ENCODE measurements at places on chromosomes 12 and 14.

- no peak for DNase-seq
Observed at GRCh38 chr14:61641914-61642613, 53.2 kb upstream of the HIF1A start.

- no peak for DNase-seq
Observed at GRCh38 chr14:70098250-70098809, 90.4 kb downstream of the SLC8A3 start.

DNA sequence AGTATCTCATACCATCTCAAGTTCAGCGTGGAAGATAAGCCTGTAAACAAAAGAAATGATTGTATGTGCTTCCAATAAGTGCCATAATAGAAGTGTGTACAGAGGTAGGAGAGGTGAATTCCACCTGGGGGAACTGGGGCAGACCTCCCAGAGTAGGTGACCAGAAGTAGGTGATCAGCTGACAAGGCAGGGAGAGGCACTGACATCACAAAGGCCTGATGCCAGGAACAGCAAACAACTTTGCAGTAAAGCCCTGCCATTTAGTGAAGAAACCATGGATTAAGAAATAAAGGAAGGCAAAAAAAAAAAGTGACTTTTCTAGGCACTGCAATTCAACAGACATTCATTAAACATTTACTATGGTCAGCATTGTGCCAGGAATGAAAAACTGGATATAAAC is 31.1 kb downstream of the NR1H4 start:
- no peak for DNase-seq

DNA sequence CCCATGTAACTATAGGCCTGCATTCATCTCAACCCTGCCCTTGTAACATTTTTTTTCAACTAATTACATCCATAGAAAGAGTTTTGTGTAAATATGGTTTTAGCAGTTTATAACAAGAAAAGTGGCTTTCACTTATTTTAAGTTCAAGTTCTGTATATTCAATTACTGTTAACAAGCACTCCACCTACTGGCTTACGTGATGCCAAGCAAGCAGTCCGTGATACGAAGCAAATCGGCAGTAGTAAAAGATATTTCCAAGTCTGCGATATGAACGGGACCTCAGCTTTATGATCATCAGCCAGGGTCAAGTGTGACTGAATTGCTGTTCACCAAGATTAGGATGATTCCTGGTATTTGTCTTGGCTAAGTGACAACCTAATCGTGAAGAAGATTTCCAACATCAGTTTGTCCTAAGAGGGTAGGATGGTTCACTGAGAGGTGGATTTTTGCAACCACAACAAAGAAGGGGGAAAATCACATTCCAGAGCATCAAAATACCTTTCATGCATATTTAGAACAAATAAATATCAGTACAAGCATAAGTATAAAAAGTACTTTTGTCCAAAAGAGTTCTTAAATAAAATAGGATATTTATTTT is 456.2 kb downstream of the FOXG1 start:
- no peak for DNase-seq

DNA sequence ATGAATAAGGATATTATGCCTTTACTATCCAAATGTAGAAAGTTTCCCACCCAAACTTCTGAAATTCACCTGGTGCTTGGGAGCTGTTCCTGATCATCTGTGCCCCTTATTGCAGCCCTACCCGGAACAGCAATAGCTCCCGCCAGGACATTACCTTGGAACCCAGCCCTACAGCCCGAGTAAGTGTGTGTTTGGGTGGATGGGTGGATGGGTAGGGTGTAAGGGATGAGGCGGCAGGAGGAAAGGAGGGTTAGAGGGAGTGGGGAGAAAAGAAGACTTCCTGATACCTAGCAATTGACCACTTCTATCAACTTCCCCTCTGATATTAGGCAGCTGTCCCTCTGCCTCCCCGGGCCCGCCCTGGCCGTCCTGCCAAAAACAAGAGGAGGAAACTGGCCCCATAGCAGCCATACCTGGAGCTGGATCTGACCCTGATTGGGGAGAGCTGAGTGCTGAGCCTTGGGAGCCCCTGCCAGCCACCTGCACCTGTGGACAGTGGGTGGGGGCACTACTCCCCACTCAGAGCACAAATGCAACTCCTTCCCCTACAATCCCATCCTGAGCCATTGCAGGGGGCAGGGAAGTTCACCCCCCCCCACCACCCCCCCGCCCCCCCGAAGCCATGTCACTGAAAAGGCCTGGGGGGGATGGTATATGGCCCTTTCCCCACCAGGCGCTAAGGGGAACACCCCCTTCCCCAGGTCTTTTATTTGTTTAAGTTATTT is 6.4 kb downstream of the MBD6 start:
- no peak for DNase-seq

GRCh38 chr12:72261885-72262284 is 10.3 kb upstream of the TRHDE start:
- DNase-seq: no peak
